ENCODE measurements at places on chromosomes 3 and 15.

DNA sequence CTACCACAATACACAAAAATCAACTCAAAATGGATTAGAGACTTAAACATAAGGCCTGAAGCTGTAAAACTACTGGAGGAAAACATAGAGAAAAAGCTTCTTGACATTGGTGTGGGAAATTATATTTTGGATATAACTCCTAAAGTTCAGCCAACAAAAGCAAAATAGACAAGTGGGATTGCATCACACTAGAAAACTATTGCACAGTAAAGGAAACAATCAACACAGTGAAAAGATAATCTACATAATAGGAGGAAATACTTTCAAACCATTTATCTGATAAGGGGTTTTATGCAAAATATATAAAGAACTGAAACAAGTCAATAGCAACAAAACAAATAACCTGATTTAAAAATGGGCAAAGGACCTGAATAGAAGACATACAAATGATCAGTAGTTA lies 37.6 kb upstream of the TP63 start:
- no peak for DNase-seq

DNA sequence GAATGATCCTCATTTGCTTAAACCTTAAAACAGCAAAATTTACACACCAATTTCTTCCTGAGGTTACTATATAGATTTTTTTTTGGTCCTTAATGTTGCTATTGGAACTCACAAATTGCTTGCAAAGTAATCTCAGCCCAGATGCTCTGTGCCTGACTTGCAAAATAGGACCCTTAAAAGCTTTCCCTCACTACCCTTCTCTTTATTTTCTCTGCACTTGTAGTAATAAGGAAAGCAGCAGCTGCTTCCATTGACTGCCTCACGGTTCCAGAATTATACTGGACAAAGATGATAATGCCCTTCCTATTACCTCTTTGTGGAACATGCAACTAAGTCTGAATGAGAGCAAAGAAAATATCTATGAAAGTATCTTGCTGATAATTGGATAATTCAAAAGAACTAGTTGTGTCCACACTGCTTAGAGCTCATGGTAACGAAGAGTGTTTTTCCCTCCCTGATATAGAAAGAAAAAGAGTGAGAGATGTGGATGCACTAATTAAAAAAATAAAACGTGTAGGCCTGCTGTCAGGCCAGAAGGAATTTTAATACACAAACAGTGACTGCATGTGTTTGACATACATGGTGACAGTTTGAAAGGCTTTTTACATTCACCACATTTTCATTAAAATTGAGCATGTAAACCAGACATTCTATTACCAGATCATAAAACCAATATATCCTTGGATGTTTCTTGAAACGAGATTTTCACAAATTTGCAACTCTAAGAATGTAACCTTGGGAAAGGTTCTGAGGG lies 783.1 kb downstream of the GBE1 start:
- no peak for DNase-seq

GRCh38 chr15:38084289-38084688 lies 149.8 kb downstream of the TMCO5A start:
- no peak for DNase-seq

GRCh38 chr3:119468041-119468440 lies 722 bp upstream of the POGLUT1 start:
- no peak for DNase-seq

- DNase-seq, result no peak
These were observed 256.9 kb downstream of the UBE2E2 start for GRCh38 chr3:23459889-23460546.
